ENCODE measurements at places on chromosomes 7 and 10.

DNA sequence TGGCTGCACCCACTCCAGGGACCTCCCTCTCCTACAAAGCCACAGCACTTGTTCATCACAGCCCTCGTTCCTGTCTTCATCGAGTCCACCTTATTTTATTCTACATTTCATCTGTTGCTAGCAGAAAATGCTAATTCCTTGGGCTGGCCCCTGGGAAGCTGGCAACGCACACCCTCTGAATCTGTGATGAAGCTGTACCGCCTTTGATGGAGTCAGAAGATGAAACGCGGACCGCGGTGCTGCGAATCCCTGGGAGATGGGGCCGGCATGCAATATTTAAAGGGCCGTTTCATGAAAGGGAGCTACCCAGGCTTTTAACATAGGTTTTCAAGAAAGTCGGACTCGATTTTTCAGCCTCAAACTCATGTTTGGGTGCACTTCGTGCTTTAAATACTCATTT is 88.5 kb downstream of the NPTX2 start:
- DNase-seq, result no peak

DNA sequence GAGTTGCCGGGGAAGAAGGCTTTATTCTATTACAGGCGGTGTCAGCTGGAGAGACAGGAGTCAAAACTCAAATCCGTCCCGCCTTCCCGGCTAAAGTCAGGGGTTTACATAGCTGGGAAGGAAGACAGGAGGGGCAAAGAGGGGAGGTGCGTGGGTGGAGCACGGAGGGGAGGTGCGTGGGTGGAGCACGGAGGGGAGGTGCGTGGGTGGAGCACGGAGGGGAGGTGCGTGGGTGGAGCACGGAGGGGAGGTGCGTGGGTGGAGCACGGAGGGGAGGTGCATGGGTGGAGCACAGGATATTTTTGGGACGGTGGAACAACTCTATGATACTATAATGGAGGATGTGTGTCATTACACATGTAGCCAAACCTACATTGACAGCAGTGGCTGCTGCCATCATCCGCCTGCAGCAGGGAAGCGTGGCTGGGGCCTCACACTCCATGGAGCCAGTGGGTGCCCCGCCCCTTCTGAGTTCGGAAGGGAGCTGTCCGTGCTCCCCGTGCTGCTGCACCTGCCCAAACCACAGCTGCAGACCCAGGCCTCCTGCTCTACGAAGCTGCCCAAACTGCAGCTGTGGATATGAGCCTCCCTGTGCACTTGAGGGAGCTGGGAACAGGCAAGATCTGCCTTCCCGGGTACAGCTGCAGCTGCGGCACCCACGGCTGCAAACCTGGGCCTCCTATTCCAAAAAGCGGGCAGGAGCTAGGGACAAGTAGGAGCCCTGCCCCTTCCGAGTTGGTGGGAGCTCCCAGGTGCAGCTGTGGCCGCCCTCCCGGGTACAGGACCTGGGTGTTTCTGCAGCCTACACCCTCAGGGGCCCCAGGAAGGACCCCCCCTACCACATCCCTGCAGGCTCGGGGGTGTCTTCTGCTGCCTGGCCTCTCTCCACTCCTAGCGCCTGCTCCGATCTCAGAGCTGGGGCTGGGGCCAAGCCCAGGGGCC is 119.4 kb downstream of the DYNC2I1 start:
- no peak for DNase-seq

DNA sequence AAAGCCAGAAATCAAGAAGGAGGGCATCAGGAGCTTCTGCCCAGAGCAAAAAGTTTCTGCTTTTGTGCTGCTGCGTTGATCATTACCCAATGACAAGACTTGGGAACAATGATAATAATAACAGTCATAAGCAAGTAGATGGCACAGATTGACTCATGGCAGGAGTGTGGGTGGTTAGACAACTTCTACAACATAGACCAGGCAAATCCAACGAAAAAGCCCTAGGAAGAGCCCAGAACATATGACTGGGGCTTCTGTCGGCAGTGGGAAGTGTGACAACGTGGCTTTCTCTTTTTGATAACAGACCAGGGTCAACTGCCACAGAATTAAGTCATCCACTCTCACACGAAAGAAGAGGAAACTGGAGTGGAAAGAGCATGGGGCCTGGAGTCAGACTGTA is 85.4 kb upstream of the TRIL start:
- DNase-seq, result no peak

DNA sequence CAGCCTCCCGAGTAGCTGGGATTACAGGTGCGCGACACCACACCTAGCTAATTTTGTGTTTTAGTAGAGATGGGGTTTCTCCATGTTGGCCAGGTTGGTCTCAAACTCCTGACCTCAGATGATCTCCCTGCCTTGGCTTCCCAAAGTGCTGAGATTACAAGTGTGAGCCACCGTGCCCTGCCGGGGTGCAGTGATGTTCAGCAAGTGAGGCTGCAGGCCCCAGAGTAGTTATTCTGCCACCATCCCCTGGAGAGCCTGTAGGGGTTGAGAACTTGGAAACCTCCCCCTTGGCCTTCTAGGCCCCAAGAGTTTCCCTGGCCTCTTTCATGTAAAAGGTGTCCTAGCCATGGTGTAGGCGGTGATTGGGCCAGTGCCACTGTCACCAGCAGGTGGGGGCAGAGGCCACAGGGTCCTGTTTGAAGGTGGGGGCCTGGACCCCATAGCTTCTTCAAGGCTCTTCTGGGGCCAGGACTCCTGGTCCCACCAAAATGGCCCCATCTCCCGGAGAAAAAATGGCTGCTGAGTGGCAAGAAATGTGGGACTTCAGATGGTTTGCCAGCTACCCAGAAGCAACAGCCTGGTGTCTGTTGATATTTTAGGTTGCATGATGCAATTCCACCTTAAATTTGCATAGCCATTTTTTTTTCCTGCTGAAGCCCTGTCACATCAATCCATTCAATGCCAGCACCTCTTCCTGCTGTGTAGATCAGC is 25.5 kb upstream of the INMT start:
- no peak for DNase-seq

DNA sequence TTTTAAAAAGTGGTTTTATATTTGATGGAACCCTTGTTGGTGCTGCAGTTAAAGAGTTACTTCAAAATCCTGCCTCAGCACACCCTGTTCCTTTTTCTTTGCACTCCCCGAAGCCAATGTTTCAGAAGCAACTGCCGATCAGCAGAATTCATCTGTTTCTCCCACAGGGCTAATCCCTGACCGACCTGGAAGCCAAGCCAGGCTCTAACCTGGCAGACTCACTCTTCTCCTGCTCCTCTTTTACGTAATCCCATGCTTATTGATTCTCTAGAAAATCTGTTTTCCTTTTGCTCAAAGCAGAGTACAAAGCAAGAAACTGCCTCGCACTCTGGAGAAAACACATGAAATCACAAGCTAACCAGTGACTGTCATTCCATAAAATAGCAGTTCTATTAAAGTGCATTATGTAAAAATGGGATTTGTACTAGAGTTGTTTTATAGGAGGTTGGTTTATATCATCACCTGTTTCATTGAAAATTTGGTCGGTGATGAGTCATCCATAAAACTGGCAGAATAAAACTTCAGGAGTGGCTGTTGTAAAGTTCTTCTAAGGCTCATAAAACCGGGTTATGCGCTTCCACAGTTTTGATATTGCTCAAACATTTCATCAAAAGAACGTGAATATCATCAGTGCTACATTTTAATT is 99.9 kb downstream of the CNTNAP2 start:
- DNase-seq, result no peak

- no peak for DNase-seq
Measured at GRCh38 chr7:142626420-142627035, 122.7 kb upstream of the PRSS1 start.

Data from fibroblast of gingiva (primary cell).